ENCODE measurements at places on chromosomes 7 and 10. TPM values are rescaled to one million over a fixed set of nuclear protein-coding genes. Genes with fewer than 3 reads are reported as not detected.

GRCh38 chr7:16479591-16479990 is 14.1 kb upstream of the SOSTDC1 start:
- DNase-seq, result no peak
- H3K27ac ChIP-seq, result no peak overlapping the region
- no peaks in the 10 kb centered on the region for H3K27me3 ChIP-seq

DNA sequence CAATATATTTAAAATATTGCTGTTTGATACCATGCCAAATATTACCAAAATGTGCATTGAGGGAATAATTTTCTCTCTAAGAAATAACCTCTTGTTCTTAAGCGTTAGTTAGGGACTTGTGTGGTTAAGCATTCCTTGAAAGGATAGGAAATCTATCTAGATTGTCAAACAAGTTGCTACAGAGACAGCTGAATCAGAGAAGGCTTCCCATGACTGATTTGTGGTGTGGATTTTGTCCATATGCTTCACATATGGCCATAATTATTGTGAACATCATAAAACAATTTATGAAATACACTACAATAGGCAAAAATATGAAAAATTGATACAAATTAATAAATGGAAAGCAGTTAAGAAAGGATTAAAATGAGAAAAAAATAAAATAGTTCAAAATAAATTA is 96.3 kb downstream of the GNAT3 start:
- no peak for DNase-seq
- no peak overlapping the region for H3K27ac ChIP-seq

DNA sequence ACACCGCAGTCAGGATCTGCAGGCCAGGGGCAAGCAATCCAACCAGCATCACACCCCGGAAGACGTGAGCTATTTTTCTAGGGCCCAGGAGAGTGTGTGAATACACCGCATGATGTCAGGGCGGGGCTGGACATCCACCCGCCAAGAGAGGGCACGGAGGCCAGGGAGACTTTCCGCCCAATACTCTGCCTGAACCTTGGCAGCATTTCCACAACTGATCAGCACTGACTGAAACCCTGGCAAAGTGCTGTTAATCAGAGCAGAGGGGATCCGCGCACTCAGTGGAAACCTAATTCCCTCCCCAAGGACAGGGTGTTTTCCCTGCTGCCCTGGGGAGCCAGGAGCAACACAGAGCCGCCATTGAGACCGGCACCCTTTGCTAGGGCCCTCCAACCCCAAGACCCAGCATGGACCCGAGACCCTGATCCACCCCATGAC is 8.2 kb downstream of the MAD1L1 start:
- DNase-seq, result peak; percentile 81
- H3K27ac ChIP-seq, result no peak overlapping the region
- no peak overlapping the region for H3K4me3 ChIP-seq
- H3K36me3 ChIP-seq, result peaks cover 32% of the 10 kb centered on the region
- H3K4me1 ChIP-seq, result no peaks in the 10 kb centered on the region
- H3K27me3 ChIP-seq, result no peaks in the 10 kb centered on the region

GRCh38 chr10:101290431-101290830 is 61.2 kb upstream of the LBX1 start:
- H3K4me1 ChIP-seq, result peaks cover 3% of the 10 kb centered on the region
- H3K4me3 ChIP-seq, result no peak overlapping the region
- no peaks in the 10 kb centered on the region for H3K36me3 ChIP-seq
- no peak overlapping the region for H3K27ac ChIP-seq
- peak; percentile 87 for DNase-seq

DNA sequence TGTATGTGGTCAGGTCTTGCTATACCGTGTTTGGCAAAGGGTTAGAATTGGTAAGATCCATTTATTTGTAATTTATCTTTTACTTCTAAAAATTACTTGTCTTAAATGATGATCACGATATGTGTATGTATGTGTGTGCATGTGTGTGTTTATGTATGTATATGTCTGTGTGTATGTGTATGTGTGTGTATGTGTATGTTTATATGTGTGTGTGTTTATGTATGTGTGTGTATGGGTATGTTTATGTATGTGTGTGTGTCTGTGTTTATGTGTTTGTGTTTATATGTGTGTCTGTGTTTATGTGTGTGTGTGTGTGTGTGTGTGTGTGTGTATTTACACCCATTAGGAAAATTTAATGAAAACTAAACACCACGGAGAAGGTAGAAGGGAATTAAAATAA is 176.9 kb upstream of the FZD8 start:
- no peak for DNase-seq
- H3K27ac ChIP-seq, result no peak overlapping the region
- H3K4me3 ChIP-seq, result no peak overlapping the region
- H3K27me3 ChIP-seq, result no peaks in the 10 kb centered on the region
- H3K36me3 ChIP-seq, result no peaks in the 10 kb centered on the region
- peaks cover 13% of the 10 kb centered on the region for H3K4me1 ChIP-seq

- peak overlapping the region; percentile 59 for H3K4me3 ChIP-seq
- DNase-seq, result no peak
- H3K27ac ChIP-seq, result peak overlapping the region; percentile 24
- peaks cover 60% of the 10 kb centered on the region for H3K4me1 ChIP-seq
- H3K36me3 ChIP-seq, result peaks cover 12% of the 10 kb centered on the region
Observed at GRCh38 chr10:48601789-48602188, 3.1 kb downstream of the ARHGAP22 start.

DNA sequence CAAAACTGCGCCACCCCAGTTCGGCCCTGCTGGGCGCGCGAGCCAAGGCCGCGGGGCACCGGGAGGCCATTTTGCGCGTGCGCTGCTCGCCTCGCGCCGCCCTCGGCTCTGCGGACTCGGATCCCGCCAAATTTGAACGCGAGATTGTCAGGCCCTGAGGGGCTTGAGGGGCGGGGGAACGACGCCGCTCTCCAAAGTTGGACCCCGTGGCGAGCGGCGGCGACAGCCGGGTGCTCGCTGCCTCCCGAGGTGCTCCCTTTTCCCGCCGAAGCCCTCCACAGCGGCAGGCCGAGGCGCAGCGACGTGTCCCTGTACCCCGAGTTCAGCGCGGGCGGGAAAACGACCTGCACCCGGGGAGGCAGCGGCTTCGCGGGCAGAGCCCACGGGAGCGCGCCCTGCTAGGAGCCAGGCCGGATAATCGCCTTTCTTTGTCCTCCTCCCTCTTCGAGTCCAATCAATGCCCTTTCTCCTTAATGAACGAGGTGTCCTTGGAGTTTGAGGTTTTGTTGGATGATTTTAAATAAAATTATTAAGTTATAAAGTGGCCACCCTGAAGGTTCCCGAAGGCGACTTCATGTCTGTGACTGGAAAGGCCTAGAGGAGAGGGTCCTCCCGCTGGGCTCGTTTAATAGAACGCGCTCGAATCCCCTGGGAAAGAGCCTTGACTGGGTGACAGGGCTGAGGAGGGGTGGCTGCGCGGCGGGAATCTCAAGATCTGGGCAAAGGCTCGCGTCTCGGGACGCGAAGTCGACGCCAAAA is 10.7 kb upstream of the SPAG6 start:
- H3K36me3 ChIP-seq, result peaks cover 6% of the 10 kb centered on the region
- H3K27ac ChIP-seq, result no peak overlapping the region
- DNase-seq, result peak; percentile 81
- H3K27me3 ChIP-seq, result peaks cover 61% of the 10 kb centered on the region

GRCh38 chr7:92612501-92612900 is 22.3 kb upstream of the FAM133B start:
- H3K27ac ChIP-seq, result peak overlapping the region; percentile 68
- no peak for DNase-seq
- peak overlapping the region; percentile 14 for H3K4me3 ChIP-seq
- peaks cover 30% of the 10 kb centered on the region for H3K36me3 ChIP-seq
- H3K4me1 ChIP-seq, result peaks cover 34% of the 10 kb centered on the region

GRCh38 chr10:60921633-60922032 is 22.4 kb downstream of the RHOBTB1 start:
- DNase-seq, result no peak
- H3K27ac ChIP-seq, result no peak overlapping the region
- peaks cover 13% of the 10 kb centered on the region for H3K4me1 ChIP-seq
- H3K27me3 ChIP-seq, result no peaks in the 10 kb centered on the region
- H3K36me3 ChIP-seq, result no peaks in the 10 kb centered on the region
- no peak overlapping the region for H3K4me3 ChIP-seq

DNA sequence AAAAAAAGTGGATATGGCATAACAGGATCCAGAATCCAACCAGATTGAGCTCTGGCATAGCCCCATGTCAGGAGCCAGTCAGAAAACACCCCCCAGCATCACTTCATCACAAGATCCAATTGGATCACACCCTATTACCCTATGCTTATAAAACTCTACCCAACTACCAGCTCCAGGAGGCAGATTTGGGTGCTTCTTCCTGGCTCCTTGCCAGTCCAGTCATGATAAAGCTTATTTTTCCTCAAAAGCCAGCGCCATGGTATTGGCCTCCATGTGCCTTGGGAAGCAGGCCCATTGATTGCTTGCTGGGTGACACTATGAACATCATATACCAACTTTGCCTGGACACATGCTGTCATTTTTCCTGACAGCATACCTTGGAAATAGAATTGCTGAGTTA is 281.4 kb upstream of the MKLN1 start:
- no peak overlapping the region for H3K4me3 ChIP-seq
- no peak for DNase-seq
- no peaks in the 10 kb centered on the region for H3K27me3 ChIP-seq
- no peak overlapping the region for H3K27ac ChIP-seq

DNA sequence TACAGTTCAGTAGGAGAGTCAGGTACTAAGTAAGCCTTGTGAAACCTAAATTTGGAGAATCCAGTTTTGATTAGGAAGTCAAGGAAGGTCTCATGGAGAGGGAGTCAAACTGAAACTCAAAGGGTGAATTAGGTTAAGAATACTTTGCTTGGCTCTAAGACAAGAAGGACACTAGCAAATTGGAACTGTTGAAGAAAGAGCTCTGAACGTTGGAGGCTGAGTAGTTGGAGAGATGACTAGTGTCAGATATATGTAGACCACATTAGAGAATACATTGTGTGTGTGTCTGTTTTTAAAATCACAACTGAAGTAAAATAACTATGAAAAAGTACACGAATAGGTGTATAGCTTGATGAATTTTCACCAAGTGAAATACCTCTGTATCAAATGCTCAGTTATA is 6.3 kb downstream of the VPS26A start:
- H3K4me3 ChIP-seq, result no peak overlapping the region
- H3K4me1 ChIP-seq, result peaks cover 14% of the 10 kb centered on the region
- no peak overlapping the region for H3K27ac ChIP-seq
- H3K27me3 ChIP-seq, result no peaks in the 10 kb centered on the region

GRCh38 chr7:105587909-105588635 is 6.8 kb upstream of the EFCAB10 start:
- peak; percentile 87 for DNase-seq
- peaks cover 2% of the 10 kb centered on the region for H3K4me1 ChIP-seq
- no peaks in the 10 kb centered on the region for H3K27me3 ChIP-seq

DNA sequence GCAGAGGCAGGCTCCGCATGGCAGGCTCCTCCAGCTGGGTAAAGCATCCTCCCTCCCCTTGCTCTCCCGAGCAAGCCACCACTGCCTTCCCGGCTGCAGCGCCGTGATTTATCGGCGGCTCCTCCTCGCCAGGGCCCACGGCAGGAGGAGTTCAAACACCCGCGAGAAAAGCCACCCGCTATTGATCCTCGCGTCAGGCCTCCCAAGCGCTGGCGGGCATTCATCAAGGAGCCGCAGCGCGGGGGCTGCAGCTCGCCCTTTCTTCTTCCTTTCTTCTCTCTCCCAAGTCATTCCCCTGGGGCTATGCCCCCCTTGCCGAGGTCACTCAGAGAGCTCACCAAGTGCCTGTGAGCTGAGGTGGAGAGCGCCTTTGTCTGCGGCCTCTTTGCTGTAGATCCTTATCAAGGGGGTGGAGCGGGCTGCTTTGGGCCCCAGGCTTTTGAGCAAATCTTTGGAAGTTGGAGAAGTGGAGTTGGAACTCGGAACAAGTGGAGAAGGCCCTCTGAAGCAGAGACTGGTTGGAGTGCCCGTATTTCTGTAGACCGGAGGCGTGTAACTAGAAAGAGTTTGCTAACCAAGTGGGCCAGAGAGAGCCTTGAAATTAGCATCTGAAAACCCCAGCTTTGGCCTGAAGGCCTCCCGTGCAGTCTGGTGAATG is 107.2 kb upstream of the PPIF start:
- H3K36me3 ChIP-seq, result peaks cover 18% of the 10 kb centered on the region
- DNase-seq, result no peak
- no peak overlapping the region for H3K27ac ChIP-seq
- peaks cover 45% of the 10 kb centered on the region for H3K4me1 ChIP-seq

DNA sequence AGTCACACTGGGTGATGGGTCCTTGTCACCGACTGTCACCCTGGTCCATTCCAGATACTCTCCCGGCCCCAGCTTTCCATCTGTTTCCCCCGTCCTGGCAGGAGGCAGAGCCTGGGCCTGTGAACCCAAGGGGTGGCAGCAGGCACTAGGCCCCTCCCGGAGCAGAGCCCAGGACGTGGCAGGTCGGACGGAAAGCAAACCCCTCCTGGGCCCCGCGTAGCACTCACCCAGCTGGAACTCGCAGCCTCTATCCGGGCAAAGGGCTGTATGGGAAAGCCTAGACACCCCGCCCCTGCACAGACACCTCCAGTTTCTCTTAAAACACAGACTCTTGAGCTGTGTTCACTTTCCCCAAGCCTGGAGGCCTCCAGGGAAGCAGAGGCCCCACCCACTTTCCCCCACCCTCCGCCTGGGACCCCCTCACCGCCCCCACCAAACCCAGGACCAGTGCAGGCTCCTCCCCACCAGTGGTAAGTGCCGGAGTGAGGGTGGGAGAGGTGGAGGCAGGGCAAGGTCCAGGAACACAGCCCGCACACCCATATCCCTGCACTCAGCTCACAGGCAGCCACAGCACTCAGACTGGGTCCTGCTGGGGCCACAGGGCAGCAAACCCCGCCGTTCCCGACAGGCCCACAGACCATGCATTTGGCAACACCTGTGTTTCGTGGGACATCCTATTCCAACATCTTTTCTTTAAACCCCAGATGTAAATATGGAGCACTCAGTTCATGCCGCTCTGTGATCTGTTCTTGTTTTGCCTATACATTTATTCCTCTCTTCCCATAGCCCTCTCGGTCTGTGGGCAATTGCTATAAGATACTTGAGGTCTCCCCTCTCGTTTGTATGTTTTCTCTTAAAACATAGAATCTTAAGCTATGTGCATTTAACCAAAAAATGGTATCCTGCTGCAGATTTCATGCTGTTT is 98.2 kb upstream of the PDGFA start:
- H3K4me1 ChIP-seq, result peaks cover 2% of the 10 kb centered on the region
- no peaks in the 10 kb centered on the region for H3K27me3 ChIP-seq
- H3K27ac ChIP-seq, result no peak overlapping the region
- peak; percentile 53 for DNase-seq
- H3K36me3 ChIP-seq, result no peaks in the 10 kb centered on the region

The LRGUK gene
- 0.88 TPM for total RNA-seq

The LRRTM3 gene
- total RNA-seq, result not detected

The CYP3A4 gene
- total RNA-seq, result not detected

The HSPA12A gene
- total RNA-seq, result 10.0 TPM

The MICU1 gene
- total RNA-seq, result 79.6 TPM

The PPP1R17 gene
- not detected for total RNA-seq

The GLUD1 gene
- total RNA-seq, result 221 TPM

The UBE2D4 gene
- total RNA-seq, result 19.2 TPM

The NEUROG3 gene
- not detected for total RNA-seq

The SNX8 gene
- 25.0 TPM for total RNA-seq

The RAPGEF5 gene
- 1.1 TPM for total RNA-seq

The TRIP6 gene
- 115 TPM for total RNA-seq
